ENCODE measurements at places on chromosomes 12 and 14.

DNA sequence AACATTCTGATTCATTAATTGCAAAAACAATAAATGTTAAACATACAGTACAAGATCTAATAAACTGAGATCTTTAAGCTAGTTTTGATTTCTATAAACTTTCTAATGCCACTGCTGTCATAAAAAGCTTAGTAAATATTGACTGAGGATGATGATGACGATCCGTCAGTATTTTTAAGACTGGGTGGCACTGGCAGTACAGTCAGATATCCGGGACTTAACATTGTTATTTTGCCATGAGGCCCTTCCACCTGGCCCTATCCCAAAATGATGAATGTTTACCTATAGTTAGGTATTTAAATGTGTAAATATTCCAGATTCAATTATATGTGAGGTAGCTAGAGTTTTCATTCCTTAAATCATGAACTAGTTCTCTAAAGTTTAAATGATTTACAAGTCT is 158.5 kb downstream of the FOXA1 start:
- no peak overlapping the region for H3K4me3 ChIP-seq
- H3K27ac ChIP-seq = no peak overlapping the region
- no peaks in the 10 kb centered on the region for H3K27me3 ChIP-seq

DNA sequence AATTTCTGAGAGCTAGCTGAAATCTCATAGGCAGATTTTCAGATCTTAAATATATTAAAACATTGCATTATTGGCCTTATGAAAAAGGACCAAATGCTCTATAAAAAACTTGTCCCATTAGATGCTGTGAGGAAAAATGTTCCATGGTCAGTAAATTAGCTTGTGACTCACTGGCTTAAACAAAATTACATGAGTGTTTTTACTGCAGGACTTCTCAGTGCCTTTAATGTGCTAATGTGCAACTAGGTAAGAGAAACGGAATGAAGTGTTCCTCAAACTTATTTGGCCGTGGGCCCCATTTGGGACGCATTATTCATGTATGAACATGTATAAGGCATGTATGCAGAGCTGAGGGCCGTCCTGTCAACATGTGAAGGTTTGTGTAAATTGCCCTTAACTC is 41.7 kb downstream of the MYRFL start:
- H3K4me3 ChIP-seq = no peak overlapping the region
- no peaks in the 10 kb centered on the region for H3K27me3 ChIP-seq
- no peak overlapping the region for H3K27ac ChIP-seq
- H3K4me1 ChIP-seq = no peaks in the 10 kb centered on the region
- DNase-seq = no peak

DNA sequence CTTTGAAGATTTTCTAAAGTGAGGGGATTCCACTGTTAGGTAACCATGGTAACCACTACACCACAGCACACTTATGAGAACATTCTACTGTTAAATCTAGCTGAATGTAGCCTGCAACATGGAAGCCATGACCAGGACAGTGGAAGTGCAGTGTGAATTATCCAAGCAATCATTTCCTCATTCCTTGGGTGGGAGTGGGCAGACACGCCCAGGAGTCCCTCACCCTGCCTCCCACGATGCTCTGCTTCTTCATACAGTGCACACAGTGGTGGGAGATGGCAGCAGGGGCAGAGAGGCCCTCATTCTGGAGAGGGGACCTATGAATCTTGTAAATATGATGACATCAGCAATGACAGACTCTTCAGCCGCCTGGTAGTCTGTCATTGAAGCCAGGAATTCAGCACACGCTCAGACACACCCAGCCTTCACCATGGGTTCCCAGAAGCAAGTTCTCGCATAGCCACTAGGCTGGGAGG is 70.1 kb upstream of the HOXC13 start:
- H3K36me3 ChIP-seq = no peaks in the 10 kb centered on the region
- H3K4me1 ChIP-seq = no peaks in the 10 kb centered on the region
- peaks cover 5% of the 10 kb centered on the region for H3K27me3 ChIP-seq
- no peak overlapping the region for H3K4me3 ChIP-seq
- no peak overlapping the region for H3K27ac ChIP-seq

GRCh38 chr14:97874394-97874793 is 1077.2 kb downstream of the VRK1 start:
- no peak overlapping the region for H3K4me3 ChIP-seq
- no peak for DNase-seq
- no peaks in the 10 kb centered on the region for H3K36me3 ChIP-seq
- no peaks in the 10 kb centered on the region for H3K27me3 ChIP-seq
- peaks cover 8% of the 10 kb centered on the region for H3K4me1 ChIP-seq
- H3K27ac ChIP-seq = no peak overlapping the region

DNA sequence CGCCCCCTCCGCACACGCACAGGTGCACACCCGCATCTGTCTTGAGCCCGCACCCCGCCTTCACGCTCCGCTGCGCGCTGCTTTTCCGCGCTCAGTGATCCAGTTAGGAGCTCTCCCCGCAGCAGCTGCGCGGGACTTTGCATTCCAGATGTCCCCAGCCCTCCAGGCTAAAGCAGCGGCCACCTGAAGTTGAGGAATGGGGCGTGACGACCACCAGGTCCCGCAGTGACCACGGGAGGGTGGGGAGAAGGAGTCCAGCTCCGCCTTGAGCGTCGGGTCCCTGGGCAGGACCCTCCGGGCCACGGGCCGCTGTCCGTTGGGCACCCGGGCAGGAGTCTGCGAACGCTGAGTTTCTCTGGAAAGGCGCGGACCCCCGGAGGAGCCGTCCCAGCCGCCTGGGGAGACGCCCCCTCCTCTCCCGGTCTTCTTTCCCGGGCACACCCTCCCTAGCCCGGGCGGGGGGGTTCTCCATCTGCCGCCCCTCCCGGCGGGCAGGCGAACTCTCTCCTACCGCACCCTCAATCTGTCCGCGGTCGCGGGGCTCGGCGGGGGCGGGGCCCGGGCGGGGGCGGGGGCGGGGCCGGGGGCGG is 334 bp upstream of the TMEM132C start:
- no peak overlapping the region for H3K4me3 ChIP-seq
- H3K4me1 ChIP-seq = no peaks in the 10 kb centered on the region
- H3K27ac ChIP-seq = no peak overlapping the region
- no peaks in the 10 kb centered on the region for H3K27me3 ChIP-seq

- H3K27me3 ChIP-seq = no peaks in the 10 kb centered on the region
- H3K4me3 ChIP-seq = no peak overlapping the region
- DNase-seq = no peak
Observed at GRCh38 chr14:102644523-102644922, 52.1 kb downstream of the RCOR1 start.

DNA sequence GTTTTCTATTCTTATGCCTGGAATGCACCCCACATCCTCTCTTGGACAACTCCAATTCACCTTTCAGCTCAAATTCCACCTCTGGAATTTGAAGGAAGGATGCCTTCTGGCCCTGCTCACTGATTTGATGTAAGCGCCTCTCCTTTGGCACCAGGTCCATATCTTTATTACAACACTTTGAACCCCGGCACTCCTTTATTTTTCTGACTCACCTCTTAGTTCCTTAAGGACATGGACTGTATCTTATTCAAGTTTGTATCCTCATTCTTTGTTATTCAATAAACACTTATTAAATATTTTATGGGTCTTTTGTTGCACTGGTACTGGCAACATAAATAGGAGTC is 3.1 kb downstream of the GALC start:
- no peak overlapping the region for H3K27ac ChIP-seq
- no peaks in the 10 kb centered on the region for H3K27me3 ChIP-seq
- H3K4me3 ChIP-seq = no peak overlapping the region
- no peaks in the 10 kb centered on the region for H3K36me3 ChIP-seq
- DNase-seq = no peak
- no peaks in the 10 kb centered on the region for H3K4me1 ChIP-seq

DNA sequence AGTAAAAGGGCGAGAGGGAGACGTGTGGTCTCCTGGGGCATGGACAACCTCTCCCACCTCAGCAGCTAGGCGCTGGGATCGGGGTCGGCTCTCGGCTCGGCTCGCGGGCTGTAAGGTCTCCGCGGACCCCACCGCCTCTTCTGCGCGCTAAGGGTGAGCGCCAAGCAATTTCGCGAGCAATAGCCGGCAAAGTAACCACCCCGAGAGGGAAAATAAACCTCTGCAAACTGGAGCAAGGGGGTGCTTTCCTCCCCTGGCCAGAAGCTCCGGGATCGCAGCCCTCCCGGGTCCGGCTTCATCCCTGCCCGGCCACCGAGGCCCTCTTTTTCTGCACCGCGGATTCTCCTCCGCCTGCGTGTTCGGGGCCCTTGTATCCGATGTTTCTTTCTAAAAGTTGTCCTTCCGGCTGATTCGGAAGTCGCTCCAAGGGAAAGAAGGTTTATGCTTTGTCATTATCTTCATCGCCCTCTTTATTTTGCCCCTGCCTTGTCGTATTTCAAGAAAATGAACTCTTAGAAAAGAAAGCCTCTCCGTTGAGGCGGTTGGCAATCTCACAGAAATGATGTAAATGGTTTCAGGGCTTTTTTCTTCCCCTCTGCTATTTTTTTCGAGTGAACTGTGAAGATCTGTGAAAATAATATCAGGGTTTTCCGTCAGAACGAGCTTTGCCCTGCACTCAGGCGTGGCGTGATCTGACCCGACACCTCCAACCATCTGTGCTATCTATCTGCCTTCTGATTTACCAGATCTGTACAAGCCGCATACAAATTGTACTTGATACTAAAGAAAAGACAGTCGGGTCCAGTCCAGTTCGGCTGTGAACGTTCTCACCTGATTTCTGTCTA is 1.7 kb upstream of the SIX6 start:
- H3K36me3 ChIP-seq = no peaks in the 10 kb centered on the region
- DNase-seq = no peak
- H3K27me3 ChIP-seq = no peaks in the 10 kb centered on the region
- no peak overlapping the region for H3K4me3 ChIP-seq

DNA sequence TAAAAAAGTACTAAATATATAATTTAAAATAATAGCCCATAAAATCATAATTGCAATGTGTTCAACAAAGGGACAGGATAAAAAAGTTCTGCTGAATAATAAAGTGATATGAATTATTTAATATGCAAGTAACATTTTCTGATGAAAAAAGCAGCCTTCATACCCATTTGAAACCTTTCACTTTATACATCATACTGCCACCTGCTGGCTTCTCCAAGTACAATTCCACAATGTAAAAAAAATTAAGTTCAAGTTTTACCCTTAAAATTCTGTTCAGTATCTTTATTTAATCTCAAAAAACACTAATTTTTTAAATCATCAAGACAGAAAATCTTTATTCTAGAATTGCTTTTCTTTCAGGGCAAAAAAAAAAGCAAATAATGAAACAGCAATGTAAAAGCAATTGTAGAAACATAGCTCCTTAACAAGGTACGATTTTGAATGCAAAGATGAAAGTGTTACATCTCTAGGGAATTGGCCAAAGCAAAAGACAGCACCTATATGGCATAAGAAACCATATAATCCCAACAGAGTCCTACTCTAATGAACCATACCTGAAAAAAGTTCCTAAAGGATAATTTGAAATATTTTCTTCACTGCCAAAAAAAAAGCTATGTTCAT is 15.0 kb downstream of the MDM1 start:
- no peak for DNase-seq
- no peaks in the 10 kb centered on the region for H3K27me3 ChIP-seq
- no peaks in the 10 kb centered on the region for H3K4me1 ChIP-seq
- no peaks in the 10 kb centered on the region for H3K36me3 ChIP-seq
- H3K4me3 ChIP-seq = no peak overlapping the region
- no peak overlapping the region for H3K27ac ChIP-seq

GRCh38 chr12:53736592-53736991 is 9.3 kb upstream of the CALCOCO1 start:
- H3K27ac ChIP-seq = no peak overlapping the region
- no peak for DNase-seq
- H3K27me3 ChIP-seq = no peaks in the 10 kb centered on the region
- H3K4me3 ChIP-seq = no peak overlapping the region
- H3K4me1 ChIP-seq = no peaks in the 10 kb centered on the region

- no peak overlapping the region for H3K27ac ChIP-seq
- no peaks in the 10 kb centered on the region for H3K36me3 ChIP-seq
- H3K4me3 ChIP-seq = no peak overlapping the region
- no peaks in the 10 kb centered on the region for H3K27me3 ChIP-seq
- no peak for DNase-seq
Observed at GRCh38 chr12:93798279-93799151, 121.3 kb downstream of the CRADD start.

DNA sequence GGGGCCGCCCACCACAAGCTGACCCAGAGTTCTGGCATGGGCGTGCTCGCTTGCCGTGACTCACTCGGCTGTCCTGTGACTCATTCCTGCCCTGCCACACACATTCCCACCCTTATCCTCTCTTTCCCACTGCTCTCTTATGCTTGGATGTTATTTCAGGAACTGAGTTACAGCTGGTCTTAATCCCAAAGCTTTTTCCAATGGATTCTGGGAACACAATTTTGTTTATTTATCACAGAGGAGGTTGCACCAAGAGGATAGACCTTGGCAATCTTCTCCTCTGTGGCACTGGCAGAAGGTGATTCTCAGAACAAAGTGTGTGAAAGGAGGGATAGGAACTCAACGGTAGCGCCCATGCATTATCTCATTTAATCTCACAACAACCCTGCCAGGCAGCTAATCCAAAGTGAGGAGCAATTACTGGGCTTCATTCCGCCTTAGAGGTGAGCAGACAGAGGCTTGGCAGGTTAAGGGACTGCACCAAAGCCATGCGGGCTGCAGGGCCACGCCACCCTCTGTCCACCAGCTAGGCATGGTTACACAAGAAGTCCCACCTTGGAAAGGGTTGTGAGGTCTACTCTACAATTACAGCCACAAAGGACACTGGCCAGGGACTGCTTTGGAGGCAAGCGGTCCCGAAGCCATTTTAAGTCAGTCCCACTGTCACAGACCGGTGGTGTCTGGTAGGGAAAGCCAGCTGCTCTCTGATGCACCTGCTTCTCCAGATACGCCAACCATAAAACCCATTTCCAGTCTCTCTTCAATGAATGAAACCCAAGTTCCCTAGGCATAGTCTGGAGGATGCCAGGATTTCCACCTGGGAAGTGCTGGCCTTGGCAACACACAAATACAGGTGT is 32.9 kb downstream of the SYNE3 start:
- peaks cover 6% of the 10 kb centered on the region for H3K4me1 ChIP-seq
- no peaks in the 10 kb centered on the region for H3K36me3 ChIP-seq
- peak; percentile 94 for DNase-seq
- peak overlapping the region; percentile 58 for H3K27ac ChIP-seq
- H3K27me3 ChIP-seq = no peaks in the 10 kb centered on the region

DNA sequence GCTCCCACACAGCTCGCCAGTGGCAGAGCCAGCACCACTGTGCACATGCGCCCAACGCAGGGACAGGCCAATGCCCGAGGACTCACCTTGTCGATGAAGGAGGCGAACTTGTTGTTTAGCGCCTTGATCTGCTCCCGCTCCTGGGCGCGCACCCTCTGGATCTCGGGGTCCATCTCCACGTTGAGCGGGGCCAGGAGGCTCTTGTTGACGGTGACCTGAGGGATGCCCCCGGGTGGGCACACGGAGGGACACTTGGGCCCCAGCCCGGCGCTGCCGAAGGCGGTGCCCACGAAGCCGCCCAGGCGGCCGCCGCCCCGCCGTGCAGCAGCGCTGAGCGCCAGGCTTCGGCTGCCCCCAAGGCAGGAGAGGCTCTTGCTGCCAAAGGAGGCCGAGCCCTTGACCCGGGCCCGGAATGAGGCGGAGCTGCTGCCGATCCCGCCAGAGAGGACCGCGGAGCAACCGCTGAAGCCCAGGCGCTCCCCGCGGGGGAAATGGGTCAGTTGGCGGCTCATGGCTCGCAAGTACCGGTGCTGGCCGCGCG is at the start of gene KRT72:
TSS of gene KRT72 (minus strand) at position 523 of the 541 bp plus-strand sequence. CDS start at position 512, 11 bp downstream.
- H3K4me3 ChIP-seq = no peak within 1 kb of the TSS
- H3K27ac ChIP-seq = no peak within 1 kb of the TSS
- no peaks in the 10 kb centered on the region for H3K36me3 ChIP-seq
- H3K4me1 ChIP-seq = no peaks in the 10 kb centered on the region
- no peak for DNase-seq

All from aorta (tissue), 5 donors.